ENCODE measurements at places on chromosomes 7 and 10.

DNA sequence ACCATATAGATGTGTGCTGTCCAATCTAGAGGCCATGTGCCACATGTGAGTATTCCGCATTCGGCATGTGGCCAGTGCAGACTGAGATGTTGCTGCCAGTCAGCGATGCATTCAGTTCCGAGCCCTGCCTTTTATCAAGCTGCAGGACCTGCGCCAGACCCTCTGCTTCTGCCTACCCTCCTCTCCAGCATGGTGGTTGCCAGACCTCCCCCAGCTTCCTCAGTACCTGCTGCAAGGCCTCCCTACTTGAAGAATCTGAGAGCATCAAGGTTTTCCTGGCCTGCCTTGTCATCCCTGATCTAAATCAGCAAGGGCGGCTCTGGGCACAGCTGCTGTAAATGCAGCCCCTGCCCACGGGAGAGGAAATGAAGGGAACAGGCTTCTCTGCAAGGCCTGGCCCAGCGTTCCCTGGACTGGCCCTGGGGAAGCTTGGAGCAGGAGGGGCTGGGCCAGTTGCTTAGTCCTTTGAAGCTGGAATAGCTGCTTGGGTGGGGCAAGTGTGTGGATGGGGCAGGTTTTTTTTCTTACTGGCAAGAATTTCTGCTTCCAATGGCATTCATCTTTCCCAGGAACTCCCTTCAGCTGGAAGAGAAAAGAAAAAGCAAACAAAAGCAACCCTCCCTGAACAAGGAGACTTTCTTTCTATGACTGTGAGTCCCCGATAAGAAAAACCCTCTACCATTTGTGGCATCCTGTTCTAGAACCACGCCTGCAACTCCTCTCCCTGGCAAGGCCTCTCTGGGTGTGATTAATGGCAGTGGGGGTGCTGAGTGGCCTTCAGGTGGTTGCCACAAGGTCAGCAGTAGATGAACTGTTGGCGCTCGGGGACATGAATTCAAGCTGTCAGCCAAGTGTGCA, 93.0 kb downstream of the NHLRC2 start:
- DNase-seq, result no peak

- DNase-seq, result peak; percentile 18
These were observed 1090.1 kb downstream of the KCNMA1 start for GRCh38 chr10:76547352-76547972.

DNA sequence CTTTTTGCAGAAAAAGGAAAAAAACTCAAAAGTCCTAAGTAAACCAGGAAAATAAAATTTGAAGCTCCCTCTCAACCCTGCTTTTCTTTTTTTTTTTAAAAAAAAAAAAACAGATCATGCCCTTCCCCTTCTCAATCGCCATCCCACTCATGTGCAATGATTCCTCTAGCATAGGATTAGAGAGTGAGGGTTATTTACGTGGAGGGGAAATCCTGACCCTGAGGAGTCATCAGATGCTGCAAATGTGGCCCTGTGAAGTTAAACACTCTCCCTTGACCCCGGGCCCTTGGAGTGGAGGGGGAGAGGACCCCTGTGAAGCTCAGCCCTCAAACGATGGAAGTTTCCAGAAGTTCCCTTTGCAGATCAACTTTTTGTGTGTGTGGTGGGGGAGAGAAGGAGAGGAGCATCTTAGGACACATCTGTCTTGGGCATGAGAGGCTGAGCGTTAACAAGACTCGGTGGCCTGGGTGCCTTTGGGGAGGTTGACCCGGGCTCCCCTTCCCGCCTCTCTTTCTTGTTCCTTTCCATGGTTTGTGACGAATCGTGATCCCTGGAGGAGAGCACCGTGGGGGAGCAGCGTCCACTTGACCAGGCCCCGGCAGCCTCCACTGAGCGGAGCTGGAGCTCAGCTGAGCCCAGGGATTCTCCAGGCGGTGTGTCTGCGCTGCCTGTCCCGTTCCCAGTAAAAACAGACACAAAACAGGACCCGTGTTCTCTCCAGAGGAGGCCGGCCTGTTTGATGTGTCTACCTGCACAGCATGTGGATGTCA, 1.5 kb upstream of the SHH start:
- DNase-seq, result no peak

DNA sequence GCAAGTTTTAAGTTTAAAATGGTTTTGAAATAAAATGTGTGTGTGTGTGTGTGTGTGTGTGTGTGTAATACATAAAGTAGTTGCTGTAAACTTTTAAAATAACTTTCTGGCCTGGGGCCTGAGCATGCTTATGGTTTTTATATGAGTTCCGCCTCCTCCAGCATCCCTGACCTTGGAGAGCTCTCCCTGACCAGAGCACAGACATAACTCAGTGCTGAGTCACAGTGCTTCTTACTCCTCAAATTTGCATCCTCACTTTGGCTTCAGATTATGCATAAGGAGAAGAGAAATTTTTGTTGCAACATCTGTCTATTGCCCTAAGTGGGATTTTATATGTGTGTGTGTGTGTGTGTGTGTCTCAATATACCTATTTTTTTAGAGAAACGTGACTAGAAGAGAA, 200.8 kb downstream of the ELMO1 start:
- DNase-seq, result no peak

- DNase-seq, result peak; percentile 74
These were observed 2.2 kb downstream of the GNB2 start for GRCh38 chr7:100675581-100676350.

DNA sequence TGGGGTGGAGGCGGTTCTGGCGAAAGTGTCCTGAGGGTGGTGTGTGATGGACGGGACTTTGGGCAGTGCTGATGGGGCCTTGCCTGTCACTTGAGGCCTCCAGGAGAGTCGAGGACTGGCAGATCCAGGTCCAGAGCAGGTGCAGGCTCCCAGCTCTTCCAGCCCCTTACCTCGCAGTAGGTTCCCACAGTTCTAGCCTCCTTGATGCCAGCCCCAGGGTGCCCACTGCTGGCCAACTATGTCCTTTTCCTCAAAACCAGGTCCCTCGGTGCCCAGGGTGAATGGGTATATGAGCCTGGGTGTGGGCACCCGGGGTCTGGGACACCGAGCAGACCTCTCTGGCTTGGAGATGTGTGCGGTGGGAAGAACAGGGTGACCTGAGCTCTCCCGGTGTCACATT, 8.3 kb downstream of the FAM20C start:
- no peak for DNase-seq

DNA sequence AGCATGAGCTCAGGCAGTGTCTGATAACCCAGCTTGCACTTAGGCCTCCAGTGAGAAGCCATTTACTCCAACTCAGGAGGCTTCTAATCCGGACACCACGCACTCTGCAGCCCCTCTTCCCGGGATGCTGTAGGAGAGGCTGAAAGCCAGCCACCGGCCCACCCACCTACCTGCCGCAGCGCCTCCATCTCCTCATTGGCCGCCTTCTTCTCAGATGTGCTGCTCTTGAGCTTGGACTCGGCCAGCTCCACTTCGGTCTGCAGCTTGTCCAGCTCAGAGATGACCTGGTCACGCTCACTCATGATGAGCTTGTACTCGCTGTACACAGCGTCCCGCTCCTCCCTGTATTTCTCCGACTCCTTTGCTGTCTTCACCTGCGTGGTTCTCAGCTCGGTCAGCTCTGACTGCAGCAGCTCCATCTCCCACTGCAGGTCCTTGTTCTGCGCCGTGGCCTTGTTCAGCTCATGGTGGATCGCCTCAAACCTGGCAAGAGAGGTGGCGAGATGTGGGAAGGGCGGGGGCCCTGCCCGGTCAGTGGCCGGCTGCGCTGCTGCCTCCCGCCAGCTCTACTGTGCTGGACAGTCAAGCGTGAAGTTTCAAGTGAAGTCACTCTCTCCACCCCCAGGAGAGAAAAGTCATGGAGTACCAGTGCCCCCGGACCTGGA, 84.7 kb downstream of the DLG5 start:
- no peak for DNase-seq

DNA sequence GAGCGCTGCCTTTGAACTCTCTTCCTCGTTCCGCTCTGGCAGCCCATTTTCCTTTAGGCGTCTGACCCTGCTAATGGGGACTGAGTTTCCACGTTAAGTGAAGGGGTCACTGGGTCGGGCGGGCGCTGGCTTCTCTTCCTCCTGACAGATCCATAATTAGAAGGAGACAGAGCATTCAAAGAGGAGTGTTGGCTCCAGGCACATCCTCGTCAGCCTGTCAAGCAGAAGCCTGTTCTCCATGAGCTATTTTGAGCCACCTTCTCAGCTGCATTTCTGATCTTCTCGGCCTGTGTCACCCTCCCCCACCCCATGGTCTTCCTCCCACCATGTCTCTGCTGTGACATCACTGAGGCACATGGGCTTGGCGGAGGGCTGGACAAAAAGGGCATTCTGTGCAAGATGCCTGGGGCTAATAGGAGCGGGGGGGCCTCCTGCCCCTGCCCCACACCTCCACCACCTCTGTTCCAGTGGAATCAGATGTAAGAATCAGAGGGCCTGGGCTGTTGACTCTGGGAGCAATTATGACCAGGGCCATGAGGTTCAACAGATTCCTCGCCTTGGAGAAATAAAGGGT, 248.1 kb downstream of the PLXNA4 start:
- DNase-seq, result no peak

DNA sequence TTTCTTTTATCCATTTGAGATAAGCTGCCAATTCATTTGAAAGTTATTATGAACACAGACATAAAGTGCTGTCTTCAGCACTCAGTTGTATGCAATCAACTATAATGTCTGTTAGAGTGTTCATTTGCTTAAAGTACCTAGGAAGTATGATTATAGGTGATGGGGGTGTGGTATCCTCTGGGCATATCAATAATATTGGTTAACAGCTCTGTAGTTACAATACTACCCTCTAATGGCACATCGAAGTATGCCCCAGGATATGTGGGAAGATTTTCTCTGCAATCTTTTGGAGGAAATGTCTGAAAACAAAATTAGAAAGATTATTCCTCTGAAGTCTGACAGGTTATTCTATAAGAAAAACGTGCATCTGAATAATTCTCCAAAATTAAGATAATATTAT, 429.7 kb downstream of the ARL4A start:
- no peak for DNase-seq

DNA sequence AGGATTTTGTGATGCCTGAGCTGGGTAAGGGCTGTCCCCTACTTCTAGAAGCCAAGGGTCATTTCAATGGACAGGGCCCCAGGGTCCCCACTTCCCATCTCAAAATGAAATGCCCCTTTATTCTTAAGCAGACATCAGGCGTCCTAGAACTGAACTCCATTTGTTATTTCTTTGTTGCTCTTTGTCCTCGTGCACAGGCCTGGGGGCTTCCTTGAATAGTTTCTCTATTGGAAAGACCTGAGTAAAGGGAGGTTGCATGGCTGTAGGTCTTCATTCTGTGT, 311.4 kb upstream of the ZNF32 start:
- no peak for DNase-seq

DNA sequence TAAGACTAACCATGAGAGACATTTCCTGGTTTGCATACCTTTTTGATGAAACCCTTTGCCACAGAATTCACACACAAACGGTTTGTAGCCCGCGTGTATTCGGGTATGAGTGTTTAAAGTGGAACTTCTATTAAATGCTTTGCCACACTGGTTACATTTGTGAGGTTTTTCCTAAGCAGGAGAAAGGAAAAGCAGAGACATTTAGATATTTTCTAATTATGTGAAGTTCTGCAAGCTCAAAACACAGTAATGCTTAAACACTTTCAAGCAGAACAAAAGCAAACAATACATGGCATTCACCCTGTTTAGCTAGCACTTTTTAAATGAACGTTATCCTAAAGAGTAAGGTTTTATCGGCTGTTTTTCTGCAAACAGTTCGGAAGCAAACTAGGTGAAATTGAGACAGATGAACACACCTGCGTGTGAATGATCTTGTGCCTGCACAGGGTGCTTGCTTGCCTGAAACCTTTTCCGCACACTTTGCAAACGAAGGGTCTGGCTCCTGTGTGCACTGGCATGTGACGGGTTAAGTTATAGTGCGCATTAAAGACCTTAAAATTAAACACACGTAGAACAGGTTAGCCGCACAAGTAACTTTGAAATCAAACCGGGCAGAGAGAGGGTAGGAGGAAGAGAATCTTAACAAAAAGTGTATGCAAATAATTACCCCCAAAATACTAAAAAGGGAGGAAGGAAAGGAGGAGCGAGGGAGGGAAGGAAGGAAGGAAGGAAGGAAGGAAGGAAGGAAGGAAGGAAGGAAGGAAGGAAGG, 1.6 kb downstream of the FEZF1 start:
- DNase-seq, result no peak

Measured in stimulated activated CD8-positive, alpha-beta memory T cell treated with anti-CD3 and anti-CD28 coated beads, Interleukin-7, amount 100 ng/mL, for 48 hours (primary cell).